ENCODE measurements at places on chromosomes 1 and 21. TPM values are rescaled to one million over a fixed set of nuclear protein-coding genes. Genes with fewer than 3 reads are reported as not detected.

GRCh38 chr1:235017719-235018118 is 110.9 kb downstream of the TOMM20 start:
- DNase-seq, result peak; percentile 2

DNA sequence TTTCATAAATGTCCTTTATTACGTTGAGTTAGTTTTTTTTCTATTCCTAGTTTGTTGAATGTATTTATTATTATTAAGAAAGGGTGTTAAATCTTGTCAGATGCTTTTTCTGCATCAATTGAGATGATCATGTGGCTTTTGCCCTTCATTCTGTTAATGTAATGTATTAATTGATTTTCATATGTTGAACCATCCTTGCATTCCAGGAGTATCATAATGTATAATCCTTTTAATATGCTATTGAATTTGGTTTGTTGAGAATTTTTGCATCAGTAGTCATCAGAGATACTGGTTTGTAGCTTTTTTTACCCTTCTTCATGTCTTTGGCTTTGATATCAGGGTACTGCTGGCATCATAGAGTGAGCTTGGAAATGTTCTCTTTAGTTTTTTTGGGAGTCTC is 100.0 kb downstream of the POFUT2 start:
- DNase-seq, result no peak

DNA sequence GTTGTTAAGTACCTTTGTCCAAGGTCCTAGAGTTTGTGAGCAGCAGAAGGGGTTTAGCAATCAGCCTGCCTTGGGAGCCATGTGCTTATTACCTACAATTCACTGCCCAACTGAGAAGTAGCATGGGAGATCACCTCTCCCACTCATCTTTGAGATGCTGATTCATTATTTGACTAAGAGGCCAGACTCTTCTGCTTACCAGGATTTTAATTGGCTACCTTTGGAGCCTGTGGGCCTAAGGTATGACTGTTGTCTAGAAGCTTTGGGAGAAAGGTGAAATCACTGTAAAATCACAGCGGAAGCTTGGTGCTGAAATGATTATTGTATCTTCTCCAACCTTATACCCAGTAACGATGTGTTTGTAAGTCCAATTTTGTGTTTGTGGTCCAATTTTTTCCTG is 213.4 kb downstream of the ST6GALNAC3 start:
- no peak for DNase-seq

- DNase-seq, result no peak
These were observed 9.4 kb upstream of the JAK1 start for GRCh38 chr1:64975740-64976139.

DNA sequence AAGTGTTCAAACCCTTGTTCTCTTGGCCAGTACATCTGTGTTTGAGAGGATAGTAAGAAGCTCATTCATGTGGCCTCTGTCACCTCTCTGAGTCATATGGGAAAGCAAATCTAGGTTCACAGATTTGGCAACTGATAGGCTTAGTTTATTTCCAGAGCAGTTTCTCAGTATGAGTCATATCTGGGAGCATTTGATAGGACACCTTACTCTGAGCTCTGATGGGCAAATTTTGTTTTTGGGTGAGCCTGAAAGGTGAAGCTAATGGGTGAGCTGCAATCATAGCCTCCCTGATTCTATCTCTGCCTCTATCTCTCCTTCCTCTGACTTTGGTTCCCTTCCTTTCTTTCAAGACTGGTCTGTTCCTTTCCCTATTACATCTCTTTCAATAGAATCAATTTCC is 134.4 kb downstream of the S1PR1 start:
- peak; percentile 26 for DNase-seq

DNA sequence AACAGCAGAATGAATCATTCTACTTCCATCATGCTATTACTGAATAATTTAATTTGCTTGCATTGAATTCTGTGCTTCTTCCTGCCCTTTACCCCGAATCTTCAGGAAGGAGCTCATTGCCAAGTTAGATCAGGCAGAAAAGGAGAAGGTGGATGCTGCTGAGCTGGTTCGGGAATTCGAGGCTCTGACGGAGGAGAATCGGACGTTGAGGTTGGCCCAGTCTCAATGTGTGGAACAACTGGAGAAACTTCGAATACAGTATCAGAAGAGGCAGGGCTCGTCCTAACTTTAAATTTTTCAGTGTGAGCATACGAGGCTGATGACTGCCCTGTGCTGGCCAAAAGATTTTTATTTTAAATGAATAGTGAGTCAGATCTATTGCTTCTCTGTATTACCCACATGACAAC is 44.2 kb downstream of the MAP3K7CL start:
- DNase-seq, result no peak

Gene CFHR5
- total RNA-seq, result not detected

Gene CD84
- 9.2 TPM for total RNA-seq

Gene SUSD4
- total RNA-seq, result 1.1 TPM

Gene DIRAS3
- not detected for total RNA-seq

Gene NGF
- total RNA-seq, result not detected

Gene RIMKLA
- total RNA-seq, result 1.2 TPM

Gene SH3BGR
- total RNA-seq, result 4.0 TPM
